ENCODE measurements at places on chromosomes 16 and 17.
A peak's percentile ranks its signal among the peaks of the same experiment; 100 is the strongest.

DNA sequence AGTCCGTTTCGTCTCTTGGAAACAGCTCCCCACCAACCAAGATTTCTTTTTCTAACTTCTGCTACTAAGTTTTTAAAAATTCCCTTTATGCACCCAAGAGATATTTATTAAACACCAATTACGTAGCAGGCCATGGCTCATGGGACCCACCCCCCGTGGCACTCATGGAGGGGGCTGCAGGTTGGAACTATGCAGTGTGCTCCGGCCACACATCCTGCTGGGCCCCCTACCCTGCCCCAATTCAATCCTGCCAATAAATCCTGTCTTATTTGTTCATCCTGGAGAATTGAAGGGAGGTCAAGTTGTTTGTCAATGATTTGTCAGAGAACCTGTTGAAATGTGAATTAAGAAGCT, 48.2 kb downstream of the IL21R start:
- no peak for DNase-seq

DNA sequence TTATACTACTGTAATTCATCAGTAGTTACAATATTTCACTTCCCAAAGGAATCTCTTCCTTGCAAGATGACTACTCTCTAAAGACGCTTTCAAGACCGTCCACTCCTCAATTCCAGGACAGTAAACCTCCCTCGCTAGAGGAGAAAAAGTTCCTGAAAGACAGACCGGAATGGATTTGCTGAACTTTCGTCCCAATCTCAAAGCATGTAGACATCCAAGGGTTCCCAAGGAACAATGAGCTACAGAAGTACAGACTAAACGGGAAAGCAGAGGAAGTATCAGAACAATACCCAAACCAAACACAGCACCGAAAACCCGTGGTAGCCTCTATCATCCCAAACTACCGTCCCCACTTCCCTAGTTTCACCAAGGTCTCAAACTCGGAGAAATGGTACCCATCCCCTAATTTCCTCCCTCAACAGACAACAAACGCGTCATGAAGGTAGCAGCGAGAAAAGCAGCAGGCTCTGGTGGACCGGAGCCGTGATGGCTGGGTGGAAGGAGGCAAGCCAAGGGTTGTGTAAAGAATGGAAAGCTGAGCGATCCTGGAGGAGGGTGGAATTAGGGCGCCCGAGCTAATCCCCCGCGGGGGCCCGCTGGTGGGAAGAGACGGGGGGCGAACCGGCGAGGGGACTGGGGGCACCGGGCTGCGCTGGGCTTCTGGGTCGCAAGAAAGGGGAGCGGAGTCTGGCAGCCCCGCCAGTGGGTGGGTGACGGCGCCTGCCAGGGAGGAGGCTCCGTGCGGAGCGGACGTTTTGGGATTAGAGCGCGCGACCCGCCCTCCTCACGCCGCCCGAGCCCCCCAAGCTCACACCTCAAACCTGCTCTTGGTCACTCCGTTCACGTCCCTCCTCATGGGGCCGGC, 647 bp downstream of the FBXL20 start:
- DNase-seq: peak; percentile 15

DNA sequence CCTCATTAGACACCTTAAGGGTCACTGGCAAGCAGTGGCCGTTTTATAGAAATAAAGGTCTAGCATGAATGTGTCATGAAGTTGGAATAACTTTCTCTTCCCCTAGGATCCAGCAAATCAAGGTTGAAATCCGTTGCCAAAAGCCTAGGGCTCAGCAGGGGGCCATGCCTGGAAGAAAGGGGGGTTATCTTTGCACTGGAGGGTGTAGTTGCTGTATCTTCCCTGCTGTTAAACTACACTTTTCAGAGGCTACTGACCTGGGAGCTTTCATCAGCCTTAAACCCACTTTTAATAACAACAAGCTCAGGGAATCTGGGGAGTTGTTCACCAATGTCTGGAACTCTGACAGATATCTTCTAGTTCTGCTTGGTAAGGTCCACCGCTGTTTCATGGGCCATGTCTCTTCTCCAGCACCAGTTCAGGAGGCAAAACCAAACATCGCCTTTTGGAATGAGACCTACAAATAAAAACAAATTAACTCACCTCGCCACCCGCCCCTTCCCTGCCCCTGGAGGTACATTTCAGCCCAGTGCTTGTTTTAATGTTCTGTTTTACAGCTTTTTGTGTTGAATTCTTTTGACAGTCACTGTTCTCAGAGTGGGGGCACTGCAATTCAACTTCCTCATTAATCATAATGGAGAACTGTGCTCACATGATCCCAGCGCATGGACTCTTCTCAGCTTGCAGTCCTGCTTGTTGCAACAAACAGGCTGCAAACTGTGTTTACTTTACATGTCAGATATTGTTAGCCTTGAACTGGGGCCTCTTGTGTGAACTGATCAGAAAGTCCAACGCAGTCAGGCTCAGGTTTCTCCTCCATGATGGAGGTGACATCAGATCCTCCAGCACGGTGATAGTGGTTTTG, 508.7 kb downstream of the KCNJ2 start:
- no peak for DNase-seq

- no peak for DNase-seq
Observed at GRCh38 chr16:54582631-54583250, 296.2 kb upstream of the IRX3 start.

- DNase-seq: peak; percentile 65
Observed at GRCh38 chr17:13490906-13491482, 110.7 kb downstream of the HS3ST3A1 start.

DNA sequence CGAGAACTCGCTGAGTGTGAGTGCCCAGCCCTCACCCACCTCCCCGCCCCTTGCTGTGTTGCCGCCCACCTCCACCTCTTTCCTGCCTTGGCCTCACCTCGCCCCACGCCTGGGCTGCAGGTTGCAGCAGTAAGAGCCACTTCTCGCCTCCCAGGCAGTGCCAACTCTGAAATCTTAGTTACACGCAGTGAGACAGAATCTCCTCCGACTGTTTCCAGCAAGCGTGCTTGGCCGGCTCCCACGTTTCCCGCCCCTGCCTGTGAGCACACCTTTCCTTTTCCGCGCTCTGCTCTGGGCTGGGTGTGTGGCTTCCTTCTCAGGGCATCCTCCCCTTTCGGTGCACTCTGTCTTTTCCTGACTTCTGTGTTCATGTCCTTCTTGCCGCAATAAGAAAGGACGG, 5.7 kb downstream of the ENGASE start:
- DNase-seq: no peak

GRCh38 chr16:80606221-80606766, 65.5 kb downstream of the DYNLRB2 start:
- no peak for DNase-seq

DNA sequence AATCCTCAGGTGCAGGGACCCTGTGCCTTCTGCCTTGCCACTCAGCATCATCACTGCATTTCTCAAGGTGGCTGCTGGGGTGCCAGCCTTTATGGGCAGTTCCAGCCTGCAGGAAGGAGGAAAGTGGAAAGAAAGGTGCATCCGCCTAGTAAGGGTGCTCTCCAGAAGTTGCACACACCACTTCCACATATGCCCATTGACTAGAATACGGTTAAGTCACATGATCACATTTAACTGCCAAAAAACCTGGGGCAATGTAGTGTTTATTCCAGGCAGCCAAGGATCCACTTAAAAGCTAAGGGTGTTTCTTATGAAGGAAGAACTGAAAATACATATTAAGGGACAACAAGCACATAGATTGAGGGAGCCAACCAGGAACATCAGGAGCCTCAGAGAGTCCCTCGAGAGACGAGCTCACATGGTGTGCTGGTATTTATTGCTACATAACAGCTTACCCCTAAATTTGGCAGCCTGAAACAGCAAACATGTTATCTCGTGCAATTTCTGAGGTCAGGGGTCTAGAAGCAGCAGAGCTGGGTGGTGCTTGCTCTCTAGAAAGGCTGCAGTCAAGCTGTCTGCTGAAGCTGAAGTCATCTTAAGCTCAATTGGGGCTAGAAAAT, 52.0 kb upstream of the MMP2 start:
- DNase-seq: no peak

DNA sequence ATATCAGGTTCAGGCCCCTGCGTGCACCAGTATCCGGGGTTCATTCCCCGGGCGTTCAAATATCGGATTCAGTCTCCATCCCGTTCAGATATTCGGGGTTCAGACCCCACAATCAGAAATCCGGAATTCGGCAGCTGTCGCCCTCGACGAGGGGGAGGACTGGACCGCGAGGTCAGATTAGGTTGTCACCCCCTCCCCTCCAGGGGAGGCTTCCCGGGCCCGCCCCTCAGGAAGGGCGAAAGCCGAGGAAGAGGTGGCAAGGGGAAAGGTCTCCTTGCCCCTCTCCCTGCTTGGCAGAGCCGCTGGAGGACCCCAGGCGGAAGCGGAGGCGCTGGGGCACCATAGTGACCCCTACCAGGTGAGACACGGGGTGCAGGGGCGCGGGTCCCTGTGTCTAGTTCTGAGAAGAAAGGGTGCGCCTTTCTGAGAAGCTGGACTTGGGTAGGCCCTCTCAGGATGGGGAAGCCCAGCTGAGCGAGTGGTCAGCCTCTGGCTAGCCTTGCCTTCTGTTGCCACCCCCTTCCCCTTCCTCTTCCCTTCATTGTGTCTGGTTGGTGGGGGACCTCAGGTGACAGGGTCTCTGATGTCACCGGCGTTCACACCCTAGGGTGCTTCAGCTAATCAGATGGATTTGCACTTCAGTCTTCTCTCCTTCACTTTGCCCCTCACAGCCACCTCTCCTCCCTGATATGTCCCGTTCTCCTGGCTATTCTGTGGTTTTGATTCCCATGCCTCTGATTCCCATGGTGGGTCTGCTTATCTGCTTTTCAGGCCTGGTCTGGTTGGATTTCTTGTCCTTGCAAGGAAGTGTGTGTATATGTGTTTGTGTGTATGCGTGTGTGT, 844 bp downstream of the TAOK2 start:
- DNase-seq: peak; percentile 31

- peak; percentile 73 for DNase-seq
Observed at GRCh38 chr17:79925242-79925957, 86.2 kb upstream of the CBX4 start.

DNA sequence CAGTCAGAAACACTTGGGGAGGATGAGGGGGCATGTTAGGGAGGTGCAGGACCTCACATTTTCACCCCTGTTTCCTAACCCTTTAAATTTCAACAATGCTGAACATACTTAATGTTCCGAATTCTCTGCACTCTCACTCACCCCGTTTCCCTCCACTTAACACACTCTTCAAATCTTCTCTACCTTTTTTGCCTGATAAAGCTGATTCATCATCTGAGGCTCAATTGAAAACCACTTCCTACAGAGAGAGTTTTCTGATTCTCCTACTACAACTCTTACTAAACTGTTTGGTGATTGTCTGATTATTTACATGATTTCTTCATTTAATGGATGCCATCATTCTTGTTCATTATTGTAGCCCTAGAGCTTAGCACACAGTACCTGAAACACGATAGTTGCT, 42.4 kb downstream of the PCTP start:
- no peak for DNase-seq

- DNase-seq: peak; percentile 72
Observed at GRCh38 chr17:42142371-42142896, 12.4 kb downstream of the RAB5C start.

DNA sequence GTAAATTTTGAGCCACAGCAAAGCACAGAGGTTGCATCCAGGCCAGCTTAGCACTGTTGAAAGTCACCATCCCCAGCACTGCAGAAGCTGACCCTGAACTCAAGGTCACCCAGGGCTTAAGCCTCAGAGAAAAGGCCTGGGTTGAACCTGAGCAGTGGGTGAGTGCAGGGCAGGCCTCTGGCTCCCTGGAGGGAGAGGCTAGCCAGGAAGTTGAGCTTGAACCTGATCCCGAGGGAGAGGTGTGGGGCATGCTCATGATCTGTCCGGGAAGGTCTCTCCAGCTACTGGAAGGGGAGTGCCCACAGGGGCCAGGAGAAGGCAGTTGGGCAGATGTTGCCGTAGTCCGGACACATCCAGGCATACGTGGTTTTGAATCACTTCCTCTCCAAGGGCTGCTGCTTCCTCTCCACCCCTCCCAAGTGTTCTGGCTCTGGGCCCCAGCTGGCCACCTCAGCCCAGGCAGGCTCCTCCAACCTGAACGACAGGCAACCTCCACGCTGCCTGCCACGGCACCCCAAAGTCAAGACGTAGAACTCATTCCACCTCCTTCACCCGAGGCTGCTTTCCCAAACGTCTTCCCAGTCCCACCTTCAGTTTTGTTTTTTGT, 18.4 kb downstream of the CARHSP1 start:
- DNase-seq: peak; percentile 89
